ENCODE measurements at places on chromosomes 7 and 10.

GRCh38 chr7:131108212-131108940, 219.3 kb upstream of the MKLN1 start:
- DNase-seq, result peak; percentile 69

DNA sequence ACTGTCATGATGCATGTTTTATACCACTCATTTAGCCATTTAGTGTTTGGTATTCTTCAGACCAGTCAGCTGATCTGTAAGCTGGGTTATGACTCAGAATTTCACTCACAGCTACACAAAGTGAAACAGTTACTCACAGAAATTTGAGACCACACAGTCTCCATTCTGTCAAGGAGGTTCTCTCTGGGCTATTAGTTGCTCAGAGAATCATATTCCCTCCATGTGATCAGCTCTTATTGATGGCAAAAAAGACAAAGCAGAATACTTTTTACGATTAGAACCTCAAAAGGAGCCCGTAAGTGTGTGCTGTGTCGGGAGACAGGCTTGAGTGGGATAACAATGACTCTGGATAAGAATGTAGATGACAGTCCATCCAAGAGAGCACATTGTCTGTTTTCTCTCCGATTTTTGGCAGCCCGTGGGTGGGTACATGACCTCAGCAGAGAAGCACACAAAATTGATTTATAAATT, 277.6 kb upstream of the SORCS1 start:
- DNase-seq, result peak; percentile 52

GRCh38 chr10:74854610-74855009, 28.2 kb downstream of the KAT6B start:
- no peak for DNase-seq

- DNase-seq, result no peak
Measured at GRCh38 chr10:86967481-86967941, 771 bp upstream of the ADIRF start.

Data from fibroblast of pulmonary artery (primary cell).